ENCODE measurements at places on chromosomes 7 and 10.

- no peak overlapping the region for H3K4me3 ChIP-seq
- no peak for DNase-seq
- H3K4me1 ChIP-seq = peaks cover 11% of the 10 kb centered on the region
- no peak overlapping the region for H3K27ac ChIP-seq
- no peaks in the 10 kb centered on the region for H3K36me3 ChIP-seq
- H3K27me3 ChIP-seq = no peaks in the 10 kb centered on the region
Measured at GRCh38 chr7:116797612-116798011, 64.8 kb upstream of the CAPZA2 start.

DNA sequence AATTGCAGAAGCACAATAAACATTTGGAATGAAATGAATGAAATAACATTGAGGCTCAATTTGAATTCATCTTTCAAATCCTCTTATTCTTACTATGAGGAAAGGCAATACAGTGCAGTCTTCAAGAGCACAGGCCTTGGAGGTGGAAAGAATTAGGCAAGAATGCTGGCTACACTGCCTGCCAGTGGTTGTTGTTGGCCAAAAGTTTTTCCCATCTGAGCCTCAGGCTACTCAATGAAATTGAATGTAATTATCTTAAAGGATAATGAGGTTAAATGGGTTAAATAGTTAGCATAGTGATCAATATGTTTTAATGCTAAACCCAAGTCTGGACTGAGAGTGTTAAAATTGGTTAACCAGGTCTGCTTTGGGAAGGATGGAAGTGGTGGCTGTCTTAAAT lies 140.9 kb downstream of the MBL2 start:
- no peak for DNase-seq
- H3K27me3 ChIP-seq = no peaks in the 10 kb centered on the region
- peaks cover 19% of the 10 kb centered on the region for H3K4me1 ChIP-seq

- H3K27ac ChIP-seq = no peak overlapping the region
- no peak overlapping the region for H3K4me3 ChIP-seq
- no peaks in the 10 kb centered on the region for H3K27me3 ChIP-seq
- no peaks in the 10 kb centered on the region for H3K36me3 ChIP-seq
Measured at GRCh38 chr7:141220263-141220880, 146.5 kb downstream of the TMEM178B start.

- H3K27me3 ChIP-seq = no peaks in the 10 kb centered on the region
- no peak for DNase-seq
- peaks cover 9% of the 10 kb centered on the region for H3K4me1 ChIP-seq
- no peaks in the 10 kb centered on the region for H3K36me3 ChIP-seq
- no peak overlapping the region for H3K4me3 ChIP-seq
Measured at GRCh38 chr7:135757719-135758411, 9.3 kb upstream of the FAM180A start.

DNA sequence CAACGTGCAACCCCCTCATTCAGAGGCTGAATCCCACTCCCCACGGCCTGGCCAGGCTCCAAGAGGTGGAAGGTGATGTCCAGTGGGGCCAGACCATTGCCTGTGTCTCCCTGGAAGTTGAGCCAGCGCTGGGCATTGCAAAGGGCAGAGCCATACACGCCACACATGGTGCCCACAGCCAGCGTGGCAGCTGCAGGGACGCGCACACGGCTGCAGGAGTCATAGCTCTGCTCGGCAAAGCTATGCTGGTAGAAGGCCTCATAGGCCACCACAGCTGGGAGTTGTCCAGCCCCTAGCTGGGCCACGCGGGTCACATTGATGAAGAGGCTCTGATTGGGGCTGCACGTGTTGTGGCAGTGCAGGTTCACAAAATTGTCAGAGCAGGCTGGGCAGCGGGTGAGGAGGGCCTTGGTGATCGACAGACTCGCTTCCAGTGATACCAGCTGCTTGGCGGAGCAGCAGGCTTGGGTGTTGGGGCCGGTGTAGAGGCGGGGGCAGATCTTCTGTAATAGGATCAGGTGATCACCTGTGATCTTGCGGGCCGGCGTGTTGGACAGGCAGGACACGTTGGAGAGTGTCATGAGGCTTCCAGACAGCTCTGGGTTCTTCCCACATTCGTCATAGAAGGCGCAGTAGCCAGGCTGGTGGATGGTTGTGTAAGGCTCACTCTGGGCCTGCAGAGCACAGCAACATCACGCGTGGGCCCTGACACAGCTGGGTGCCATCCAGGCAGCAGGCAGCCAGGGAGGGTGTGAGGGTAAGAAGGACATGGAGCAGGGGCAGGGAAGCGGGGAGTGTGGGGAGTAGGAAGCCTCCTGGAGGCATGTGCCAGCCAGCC lies 1.2 kb downstream of the NPC1L1 start:
- H3K4me3 ChIP-seq = no peak overlapping the region
- no peaks in the 10 kb centered on the region for H3K4me1 ChIP-seq
- no peaks in the 10 kb centered on the region for H3K36me3 ChIP-seq

GRCh38 chr10:35635576-35635975 lies 6.5 kb downstream of the FZD8 start:
- H3K36me3 ChIP-seq = no peaks in the 10 kb centered on the region
- peaks cover 49% of the 10 kb centered on the region for H3K4me1 ChIP-seq
- no peak overlapping the region for H3K27ac ChIP-seq
- peaks cover 5% of the 10 kb centered on the region for H3K27me3 ChIP-seq

- no peak overlapping the region for H3K4me3 ChIP-seq
- no peaks in the 10 kb centered on the region for H3K27me3 ChIP-seq
- no peaks in the 10 kb centered on the region for H3K36me3 ChIP-seq
Measured at GRCh38 chr10:77319557-77319956, 318.1 kb downstream of the KCNMA1 start.

GRCh38 chr7:129168231-129169021 lies 20.0 kb upstream of the SMO start:
- no peak overlapping the region for H3K27ac ChIP-seq
- H3K4me1 ChIP-seq = peaks cover 23% of the 10 kb centered on the region
- peak overlapping the region; percentile 44 for H3K4me3 ChIP-seq
- H3K36me3 ChIP-seq = no peaks in the 10 kb centered on the region

DNA sequence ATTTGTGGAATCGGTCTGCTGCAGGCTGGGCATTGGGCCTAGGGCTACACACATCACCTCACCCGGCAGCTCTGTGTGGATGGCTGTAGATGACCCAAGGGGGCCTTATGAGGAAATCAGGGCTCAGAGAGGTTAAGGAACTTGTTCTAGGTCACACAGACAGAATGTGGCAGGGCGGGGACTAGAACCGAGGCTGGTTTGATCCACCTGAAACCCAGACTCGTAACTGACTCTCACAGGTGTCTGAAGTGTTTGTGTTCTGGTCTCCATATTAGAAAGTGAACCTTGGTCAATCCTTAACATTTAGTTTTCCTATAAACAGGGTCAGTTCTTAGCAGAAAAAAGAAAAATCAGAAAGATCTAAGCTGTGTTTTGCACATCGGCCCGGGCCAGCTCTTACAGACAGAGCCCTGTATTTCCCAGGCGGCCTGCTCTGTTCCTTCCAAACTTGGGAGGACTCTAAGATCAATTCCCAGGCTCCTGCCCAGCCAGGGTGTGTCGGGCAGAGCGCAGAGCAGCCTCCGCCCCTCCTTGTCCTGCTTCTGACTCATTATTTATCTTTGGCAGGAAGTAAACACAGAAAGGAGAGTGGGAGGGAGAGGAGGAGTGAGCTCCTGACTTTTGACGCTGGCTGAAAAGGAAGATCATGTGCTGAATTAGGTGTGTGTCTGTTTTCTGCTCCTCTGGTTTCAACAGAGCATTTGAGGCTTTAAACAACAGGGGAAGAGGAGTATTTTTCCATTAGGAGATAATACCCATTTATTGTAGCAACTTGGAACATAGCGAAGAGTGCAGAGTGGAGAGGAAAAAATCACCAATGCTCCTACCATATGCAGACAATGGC lies 74.1 kb downstream of the TACC2 start:
- H3K36me3 ChIP-seq = no peaks in the 10 kb centered on the region
- peak; percentile 47 for DNase-seq
- H3K4me3 ChIP-seq = no peak overlapping the region
- peaks cover 12% of the 10 kb centered on the region for H3K4me1 ChIP-seq
- H3K27ac ChIP-seq = no peak overlapping the region
- no peaks in the 10 kb centered on the region for H3K27me3 ChIP-seq

DNA sequence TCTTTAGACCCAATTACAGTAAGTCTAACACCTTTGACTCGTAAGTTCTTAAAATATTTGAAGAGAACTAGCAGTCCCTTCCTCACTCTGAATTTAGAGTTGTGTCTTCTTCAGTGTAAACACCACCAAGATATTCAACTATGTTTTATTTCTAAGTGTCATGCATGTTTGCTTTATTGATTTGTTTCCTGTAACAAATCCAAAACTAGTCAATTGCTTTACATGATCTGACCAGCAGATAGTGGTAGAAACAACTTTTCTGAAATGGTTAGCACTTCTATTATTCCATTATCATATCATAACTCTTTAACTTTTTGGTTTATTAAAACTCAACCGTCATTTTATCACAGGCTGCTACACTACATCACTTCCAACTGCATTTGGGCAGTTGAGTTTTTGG lies 90.1 kb downstream of the INHBA start:
- H3K4me1 ChIP-seq = no peaks in the 10 kb centered on the region
- H3K27me3 ChIP-seq = no peaks in the 10 kb centered on the region
- no peak overlapping the region for H3K4me3 ChIP-seq
- no peak overlapping the region for H3K27ac ChIP-seq
- DNase-seq = no peak

- DNase-seq = no peak
- no peak overlapping the region for H3K27ac ChIP-seq
- no peaks in the 10 kb centered on the region for H3K27me3 ChIP-seq
Measured at GRCh38 chr7:2051707-2052656, 180.8 kb downstream of the MAD1L1 start.

GRCh38 chr10:28429573-28430216 lies 103.2 kb upstream of the WAC start:
- H3K4me3 ChIP-seq = no peak overlapping the region
- no peak for DNase-seq
- no peaks in the 10 kb centered on the region for H3K27me3 ChIP-seq
- H3K4me1 ChIP-seq = peaks cover 8% of the 10 kb centered on the region

DNA sequence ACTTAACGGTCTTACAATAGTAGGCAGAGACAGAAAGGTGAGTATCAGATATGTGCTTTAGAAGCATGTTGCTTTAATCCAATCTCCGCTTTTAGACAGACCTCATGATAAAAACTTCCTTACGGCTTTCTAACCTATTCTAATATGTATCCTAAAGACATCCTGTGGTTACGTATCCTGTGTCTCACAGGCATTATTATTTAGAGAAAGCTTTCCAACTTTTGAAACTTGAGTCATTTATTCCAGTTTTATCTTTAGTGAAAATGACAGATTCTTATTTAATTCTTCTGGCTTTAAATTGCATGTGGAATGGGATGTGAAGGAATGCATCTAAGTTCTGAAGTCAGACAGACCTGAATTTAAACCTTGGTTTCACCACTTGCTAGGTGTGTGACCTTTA lies 118.9 kb downstream of the OTUD1 start:
- H3K27ac ChIP-seq = no peak overlapping the region
- no peak overlapping the region for H3K4me3 ChIP-seq
- no peaks in the 10 kb centered on the region for H3K36me3 ChIP-seq
- no peak for DNase-seq
- no peaks in the 10 kb centered on the region for H3K4me1 ChIP-seq
